Activated CD8-positive, alpha-beta memory T cell treated with anti-CD3 and anti-CD28 coated beads, Interleukin-2, amount 10 ng/mL, durations not matched to agents 7 days and 5 days (primary cell): ENCODE measurements at places on chromosomes 3 and 15.
A peak's percentile ranks its signal among the peaks of the same experiment; 100 is the strongest.

- H3K27ac ChIP-seq, result no peak overlapping the region
- H3K4me3 ChIP-seq, result no peak overlapping the region
Observed at GRCh38 chr3:81744366-81744765, 17.1 kb downstream of the GBE1 start.

DNA sequence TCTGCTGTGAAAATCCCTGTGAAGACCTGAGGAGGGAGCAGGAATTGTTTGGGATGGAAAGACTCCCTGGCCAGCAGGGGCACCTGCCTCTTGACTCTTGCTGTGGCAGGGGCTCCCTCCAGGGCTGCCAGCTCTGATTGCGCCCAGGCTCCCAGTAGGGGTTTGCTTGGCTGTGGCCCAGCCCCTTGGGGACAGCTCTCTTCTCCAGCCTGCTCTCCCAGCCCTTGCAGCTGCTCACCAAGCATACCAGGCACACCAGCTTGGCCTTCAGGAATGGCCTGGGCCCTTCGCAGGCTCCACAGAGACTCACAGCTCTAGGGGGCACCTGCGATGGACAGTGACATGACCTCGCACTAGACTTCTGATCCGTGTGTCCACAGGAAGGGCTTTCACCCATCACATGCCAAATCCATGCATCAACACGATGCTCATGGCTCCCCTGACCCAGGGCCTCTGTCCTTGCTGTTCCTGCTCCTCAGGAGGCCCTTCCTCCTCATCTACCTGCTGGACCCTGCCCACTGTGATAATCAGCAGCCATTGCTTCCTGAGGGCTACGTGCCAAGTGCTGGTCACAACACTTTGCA, 61.8 kb downstream of the SCN5A start:
- no peaks in the 10 kb centered on the region for H3K36me3 ChIP-seq
- peaks cover 7% of the 10 kb centered on the region for H3K27me3 ChIP-seq
- no peaks in the 10 kb centered on the region for H3K4me1 ChIP-seq
- H3K4me3 ChIP-seq, result no peak overlapping the region
- DNase-seq, result peak; percentile 36
- H3K27ac ChIP-seq, result no peak overlapping the region

- peaks cover 11% of the 10 kb centered on the region for H3K27me3 ChIP-seq
- no peaks in the 10 kb centered on the region for H3K36me3 ChIP-seq
- no peak overlapping the region for H3K4me3 ChIP-seq
- DNase-seq, result no peak
- peaks cover 3% of the 10 kb centered on the region for H3K4me1 ChIP-seq
- H3K27ac ChIP-seq, result no peak overlapping the region
Observed at GRCh38 chr15:94620632-94621031, 389.3 kb downstream of the MCTP2 start.

GRCh38 chr15:96728591-96728990, 398.1 kb downstream of the NR2F2 start:
- H3K4me3 ChIP-seq, result no peak overlapping the region
- no peaks in the 10 kb centered on the region for H3K36me3 ChIP-seq
- H3K27me3 ChIP-seq, result no peaks in the 10 kb centered on the region
- no peak for DNase-seq
- no peaks in the 10 kb centered on the region for H3K4me1 ChIP-seq
- no peak overlapping the region for H3K27ac ChIP-seq
